ENCODE measurements at places on chromosomes 5 and 9. TPM values are rescaled to one million over a fixed set of nuclear protein-coding genes. Genes with fewer than 3 reads are reported as not detected.

Gene MSX2
- 0.17 TPM for total RNA-seq

DNA sequence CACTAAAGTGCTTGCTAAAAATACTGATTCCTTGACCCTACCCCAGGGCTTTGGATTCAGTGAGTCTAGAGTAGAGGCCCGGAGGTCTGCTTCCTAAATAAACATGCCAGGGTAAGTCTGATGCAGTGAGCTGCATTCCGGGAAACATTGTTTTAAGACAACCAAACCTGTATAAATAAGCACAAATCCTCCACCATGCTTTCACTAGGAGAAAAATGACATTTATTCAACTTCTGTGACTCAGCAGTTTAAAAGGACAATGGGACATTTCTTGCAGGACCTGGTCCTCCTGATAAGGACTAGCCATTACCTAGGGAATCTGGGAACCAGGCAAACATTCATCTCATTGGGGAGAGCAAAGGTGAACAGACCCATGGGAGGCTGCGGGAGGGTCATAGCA lies 335.3 kb downstream of the MLLT3 start:
- no peak for DNase-seq

- DNase-seq: no peak
Measured at GRCh38 chr5:82011761-82012160, 39.9 kb downstream of the ATG10 start.

GRCh38 chr5:110054240-110054639 lies 364.5 kb downstream of the MAN2A1 start:
- peak; percentile 21 for DNase-seq

- DNase-seq: no peak
Measured at GRCh38 chr5:132024117-132024435, 12.6 kb upstream of the ACSL6 start.

- DNase-seq: no peak
Measured at GRCh38 chr5:143132739-143133138, 270.7 kb downstream of the NR3C1 start.

GRCh38 chr9:2872250-2872930 lies 28.5 kb upstream of the PUM3 start:
- DNase-seq: no peak

Gene CMYA5
- total RNA-seq: 0.30 TPM

Gene ANKRD18A
- total RNA-seq: 9.9 TPM

- DNase-seq: no peak
Measured at GRCh38 chr5:93289942-93290341, 291.1 kb downstream of the NR2F1-AS1 start.

Gene ARID3C
- total RNA-seq: not detected

GRCh38 chr9:128146591-128147120 lies 2.6 kb upstream of the LCN2 start:
- DNase-seq: no peak

DNA sequence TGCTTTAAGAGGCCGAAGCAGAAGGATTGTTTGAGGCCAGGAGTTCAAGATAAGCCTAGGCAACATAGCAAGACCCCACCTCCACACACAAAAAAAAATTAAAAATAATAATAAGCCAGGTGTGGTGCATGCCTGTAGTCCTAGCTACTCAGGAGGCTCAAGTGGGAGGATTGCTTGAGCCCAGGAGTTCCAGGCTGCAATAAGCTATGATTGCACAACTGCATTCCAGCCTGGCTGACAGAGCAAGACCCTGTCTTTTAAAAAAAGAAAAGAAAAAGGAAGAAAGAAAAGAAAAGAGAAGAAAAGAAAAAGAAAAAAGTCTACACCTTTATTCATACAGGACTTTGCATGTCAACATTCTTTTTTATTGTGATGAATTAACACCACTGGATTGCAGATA lies 2125.8 kb downstream of the MAT2B start:
- DNase-seq: no peak

Gene ISL1
- 1.3 TPM for total RNA-seq

Gene KLHL3
- 4.4 TPM for total RNA-seq

Gene ASPN
- total RNA-seq: 0.40 TPM

DNA sequence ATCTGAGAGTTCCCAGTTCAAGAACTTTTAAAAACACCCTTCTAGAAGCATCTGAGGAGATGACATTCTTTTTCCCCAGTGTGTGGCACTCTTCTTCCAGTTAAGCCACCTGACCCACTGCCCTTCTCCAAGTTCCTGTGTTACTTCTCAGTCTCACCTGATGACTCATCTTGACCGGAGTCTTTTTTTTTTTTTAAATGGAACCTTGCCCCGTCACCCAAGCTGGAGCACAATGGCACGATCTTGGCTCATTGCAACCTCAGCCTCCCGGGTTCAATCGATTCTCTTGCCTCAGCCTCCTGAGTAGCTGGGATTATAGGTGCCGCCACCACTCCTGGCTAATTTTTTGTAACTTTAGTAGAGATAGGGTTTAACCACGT lies 224.1 kb upstream of the DAB2 start:
- DNase-seq: peak; percentile 45

DNA sequence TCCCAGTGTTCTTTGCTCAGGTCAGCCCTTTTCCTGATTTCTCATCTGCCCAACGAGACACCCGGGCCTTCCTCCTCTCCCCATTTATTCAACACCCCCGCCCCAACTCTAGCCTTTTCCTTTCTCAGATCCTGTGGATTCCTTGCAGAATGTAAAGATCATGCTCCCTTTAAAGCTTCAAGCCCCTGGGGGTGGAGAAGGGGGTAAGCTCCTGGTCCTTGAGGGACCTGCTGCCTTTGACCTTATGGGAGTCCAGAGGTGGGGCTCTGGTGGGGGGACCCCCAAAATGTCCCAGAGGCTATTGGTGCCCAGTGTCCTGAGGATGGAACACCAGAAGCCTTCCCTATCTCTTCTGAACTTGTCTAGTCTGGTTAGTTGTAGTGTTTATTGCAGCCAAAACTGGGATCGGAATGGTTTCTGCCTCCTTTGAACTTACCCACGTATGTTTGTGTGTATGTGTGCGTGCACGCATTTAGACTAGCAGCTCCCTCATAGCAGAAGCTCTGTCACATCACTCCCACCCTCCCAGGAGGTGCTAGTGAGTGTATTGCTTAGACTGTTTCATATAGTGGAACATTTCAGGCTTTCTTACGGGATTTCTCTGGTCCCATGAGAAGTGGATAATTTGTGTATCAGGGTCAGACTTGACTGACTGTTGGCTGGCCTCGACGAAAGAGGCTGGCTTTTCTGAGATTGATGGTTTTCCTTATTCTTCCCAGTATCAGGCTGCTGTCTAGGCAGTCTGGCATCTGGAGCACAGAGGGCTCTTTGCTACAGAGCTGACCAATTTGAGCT lies 1.1 kb downstream of the GALNT10 start:
- no peak for DNase-seq

Gene COL27A1
- 4.2 TPM for total RNA-seq

DNA sequence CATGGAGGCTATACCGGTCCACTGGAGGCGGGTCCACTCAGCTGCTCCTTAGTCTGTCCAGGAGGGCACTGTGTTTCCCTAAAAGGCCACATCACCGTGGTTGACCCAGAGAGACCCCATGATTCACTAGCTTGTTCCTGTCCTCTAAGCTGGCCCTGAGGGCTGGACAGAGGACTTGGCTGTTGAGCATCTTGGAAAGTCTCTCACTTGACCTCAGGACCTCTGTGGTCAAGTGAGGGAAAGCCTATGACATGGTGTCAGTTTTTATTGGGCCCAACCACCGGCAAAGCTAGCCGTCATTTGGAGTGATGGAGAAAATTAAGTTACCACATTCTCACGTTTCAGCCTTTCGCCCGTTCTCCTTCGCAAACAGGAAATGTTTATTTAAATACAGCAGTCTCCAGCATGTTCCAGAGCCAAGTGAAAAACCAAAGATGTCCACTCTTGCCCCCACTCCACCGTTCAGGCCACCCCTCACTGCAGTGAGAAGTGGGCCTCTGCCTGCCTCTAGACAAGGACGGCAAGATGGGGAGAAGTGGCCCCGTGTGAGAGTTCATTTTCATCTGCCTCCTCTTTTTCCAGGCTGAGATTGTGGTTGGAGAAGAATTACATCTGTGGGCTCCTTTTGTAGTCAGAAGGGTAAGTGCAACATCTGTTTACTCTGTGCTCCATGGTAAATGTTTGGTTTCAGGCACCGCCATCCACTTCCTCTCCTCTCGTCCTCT lies 4.4 kb downstream of the SLIT3 start:
- DNase-seq: peak; percentile 35

Gene SEMA6A
- total RNA-seq: 66.7 TPM

- no peak for DNase-seq
Measured at GRCh38 chr5:169333518-169333917, 32.6 kb upstream of the SLIT3 start.

Gene PTGES
- total RNA-seq: 5.1 TPM

DNA sequence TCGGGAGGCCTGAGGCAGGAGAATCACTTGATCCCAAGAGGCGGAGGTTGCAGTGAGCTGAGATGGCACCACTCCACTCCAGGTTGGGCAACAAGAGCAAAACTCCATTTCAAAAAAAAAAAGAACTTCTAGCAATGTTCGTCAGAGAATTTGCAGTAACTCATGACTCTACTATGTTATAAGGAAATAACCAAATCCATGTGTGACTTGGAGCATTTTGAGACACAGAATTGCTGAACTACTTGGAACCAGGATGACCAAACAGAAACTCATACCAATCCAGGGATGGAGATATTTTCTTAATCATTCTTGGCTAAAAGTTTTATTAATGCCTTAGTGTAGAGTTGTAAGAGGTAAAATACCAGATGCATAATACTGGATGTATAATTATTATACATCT lies 99.9 kb upstream of the BNC2 start:
- no peak for DNase-seq

Gene PCDHB15
- total RNA-seq: 0.27 TPM

DNA sequence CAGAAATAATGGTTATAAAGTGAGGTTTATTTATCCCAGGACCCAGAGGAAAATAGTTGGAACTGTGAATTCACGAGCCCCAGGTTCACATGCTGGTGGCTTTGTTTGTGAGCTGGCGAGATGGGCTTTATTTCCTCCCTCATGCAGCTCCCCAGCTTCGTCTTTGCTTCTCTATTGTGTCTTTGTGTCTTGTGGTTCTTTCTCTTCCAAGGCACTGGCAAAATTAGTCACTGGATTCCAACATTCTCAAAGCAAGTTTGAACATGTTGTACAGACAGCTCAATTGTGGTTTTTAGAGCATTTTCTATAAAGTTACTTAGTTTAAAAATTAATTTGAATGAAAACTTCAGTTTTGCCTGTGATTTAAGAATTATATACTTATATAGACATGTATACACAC lies 7.2 kb downstream of the NDUFS6 start:
- DNase-seq: no peak

Gene CTSV
- 6.0 TPM for total RNA-seq

GRCh38 chr5:119290161-119290569 lies 65.7 kb upstream of the TNFAIP8 start:
- no peak for DNase-seq

Gene ZBTB5
- 8.9 TPM for total RNA-seq

DNA sequence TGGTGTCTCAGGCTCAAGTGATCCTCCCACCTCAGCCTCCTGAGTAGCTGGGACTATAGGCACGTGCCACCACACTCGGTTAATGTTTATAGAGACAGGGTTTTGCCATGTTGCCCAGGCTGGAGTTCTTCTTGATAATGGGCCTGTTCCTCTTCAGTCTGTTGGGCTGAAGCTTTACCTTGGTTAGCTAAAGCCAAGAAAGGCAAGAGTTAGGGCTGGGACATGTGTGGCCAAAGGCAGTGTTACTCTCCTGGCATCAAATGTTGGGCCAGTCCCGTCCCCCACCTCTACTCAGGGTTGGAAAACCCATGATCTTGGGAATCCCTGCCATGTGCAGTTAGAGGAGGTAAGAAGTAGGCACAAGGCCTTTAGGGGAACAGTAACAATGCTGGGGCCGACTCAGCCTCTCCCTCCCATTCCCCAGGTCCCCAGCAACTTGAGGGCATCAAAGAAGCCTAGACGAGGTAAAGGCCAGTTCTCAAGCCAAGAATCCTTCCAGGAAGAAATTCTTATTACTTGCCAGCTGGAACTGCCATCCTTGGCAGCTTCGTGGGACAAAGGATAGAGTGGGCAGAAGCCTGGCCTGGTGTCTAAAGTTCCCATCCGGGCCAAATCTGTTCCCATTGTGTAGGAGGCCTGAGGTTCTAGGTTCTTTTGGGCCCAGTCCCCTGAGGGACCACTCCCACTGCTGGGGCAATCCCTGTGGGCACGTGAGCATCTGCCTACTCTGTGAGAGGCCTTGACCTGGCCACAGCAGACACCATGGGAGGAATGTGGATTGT lies 4.5 kb downstream of the EGR1 start:
- no peak for DNase-seq

Gene B4GALT1
- 78.7 TPM for total RNA-seq

GRCh38 chr5:104706600-104706999 lies 1144.0 kb upstream of the NUDT12 start:
- no peak for DNase-seq

Gene C1QTNF2
- total RNA-seq: 1.0 TPM

GRCh38 chr9:137301081-137301947 lies 757 bp downstream of the NRARP start:
- peak; percentile 32 for DNase-seq

DNA sequence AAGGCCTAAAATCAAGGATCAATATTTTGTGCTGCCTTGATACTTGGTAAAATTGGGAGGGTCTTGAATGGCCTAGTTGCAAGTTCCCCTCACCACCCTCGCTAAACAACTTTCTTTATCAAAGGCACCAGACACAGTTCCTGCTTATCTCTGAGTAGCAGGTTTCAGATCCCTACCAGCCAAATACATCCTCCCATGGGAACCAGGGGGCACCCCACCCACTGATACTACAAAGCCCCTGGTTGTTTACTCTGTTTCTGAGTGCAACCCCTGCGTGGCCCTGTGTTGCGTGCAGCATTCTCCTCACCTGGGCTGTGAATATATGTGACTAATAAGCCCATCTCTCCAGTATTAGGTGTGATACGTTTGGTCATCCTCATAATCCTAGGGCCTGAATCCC lies 314.9 kb downstream of the DRD1 start:
- DNase-seq: no peak

DNA sequence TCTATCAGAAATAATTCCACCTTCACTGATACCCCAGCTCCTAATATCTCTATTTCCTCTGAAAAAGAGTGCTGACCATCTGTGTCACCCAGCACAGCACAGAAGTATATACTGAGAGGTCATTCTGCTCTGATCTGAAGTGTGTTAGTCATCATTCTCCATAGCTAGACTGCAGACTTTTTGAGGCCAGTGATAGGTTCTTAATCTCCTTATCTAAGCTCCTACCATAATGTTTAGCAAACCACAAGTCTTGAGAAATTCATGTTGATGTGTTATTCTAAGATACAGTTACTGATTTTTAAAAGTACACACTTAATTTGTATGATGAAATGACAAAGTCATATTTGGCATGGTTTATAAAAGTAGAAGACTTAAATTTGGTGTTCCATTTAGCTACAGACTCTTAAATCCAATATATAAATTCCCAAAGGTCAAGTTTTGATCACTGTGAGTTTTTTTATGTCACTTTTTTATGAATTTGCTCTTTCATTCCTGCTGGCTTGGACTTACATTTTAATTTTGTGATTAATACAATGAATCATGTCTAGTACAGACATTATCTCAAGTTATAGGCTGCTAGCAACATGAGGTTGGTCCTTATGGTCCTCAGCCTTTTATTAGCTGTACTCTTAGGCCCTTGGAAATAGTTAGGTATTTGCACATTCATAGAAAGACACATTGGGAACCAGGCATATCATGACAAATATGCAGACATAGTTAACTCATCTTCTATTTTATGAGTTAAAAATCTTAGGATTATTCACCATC lies 380.8 kb downstream of the EBF1 start:
- DNase-seq: no peak

- DNase-seq: no peak
Measured at GRCh38 chr5:91257301-91257700, 125.8 kb downstream of the ARRDC3 start.
